CD4-positive, alpha-beta T cell treated with Interleukin-1 beta for 1 hour (primary cell): ENCODE measurements at places on chromosomes 11 and 22.

DNA sequence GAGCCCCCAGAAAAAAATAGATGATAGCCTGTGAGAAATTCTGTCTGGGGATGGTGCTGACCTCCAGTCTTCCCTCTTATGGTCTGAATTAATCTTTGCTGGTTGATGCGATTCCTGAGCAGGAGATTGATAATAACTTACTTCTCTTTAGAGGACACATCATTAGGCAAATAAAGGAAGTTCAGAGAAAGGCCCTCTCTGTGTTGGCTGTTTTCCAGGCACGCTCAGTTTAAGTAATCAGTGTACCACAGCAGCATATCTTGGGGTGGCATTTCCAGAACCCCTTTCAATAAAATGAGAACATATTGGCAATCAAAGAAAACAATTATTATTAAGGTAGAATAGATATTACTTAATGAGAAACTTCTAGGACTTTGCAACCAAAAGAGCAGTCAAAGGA, 1129.3 kb upstream of the RAG2 start:
- no peak for DNase-seq

DNA sequence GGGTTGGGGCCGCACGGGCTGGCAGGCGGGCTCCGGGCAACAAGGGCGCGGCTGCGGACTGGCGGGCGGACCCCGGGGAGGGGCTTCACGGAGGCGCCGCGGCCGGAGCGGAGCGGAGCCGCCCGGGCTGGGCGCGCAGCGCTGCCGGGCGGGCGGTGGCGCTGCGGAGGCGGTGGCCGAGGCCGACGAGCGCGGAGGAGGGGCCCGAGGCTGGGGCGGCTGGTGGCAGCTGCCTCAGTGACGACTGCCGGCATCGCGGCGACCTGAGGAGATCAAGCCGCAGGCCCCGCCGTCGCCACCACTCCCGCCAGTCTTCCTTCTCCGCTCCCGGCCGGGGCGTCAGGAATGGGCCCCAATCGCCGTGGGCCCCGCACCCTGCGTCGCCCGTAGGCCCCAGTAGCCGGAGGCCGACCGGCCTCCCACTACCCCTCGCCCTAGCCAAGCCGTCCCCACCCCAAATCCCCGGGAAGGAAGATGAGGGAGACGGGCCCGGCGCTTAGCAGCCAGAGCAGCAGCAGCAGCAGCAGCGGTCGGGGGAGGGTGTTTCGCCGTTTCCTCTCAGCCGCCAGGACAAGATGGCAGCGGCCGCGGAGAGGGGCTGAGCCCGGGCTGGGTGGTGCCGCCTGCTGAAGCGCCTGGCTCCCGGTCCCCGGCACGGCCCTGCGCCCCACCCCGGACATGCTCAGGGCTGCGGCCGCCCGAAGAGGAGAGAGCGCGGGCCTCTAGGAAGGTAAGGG, at the start of gene HIPK3:
TSS of gene HIPK3 (plus strand) at position 222 of the 737 bp plus-strand sequence.
- DNase-seq = peak; percentile 80

DNA sequence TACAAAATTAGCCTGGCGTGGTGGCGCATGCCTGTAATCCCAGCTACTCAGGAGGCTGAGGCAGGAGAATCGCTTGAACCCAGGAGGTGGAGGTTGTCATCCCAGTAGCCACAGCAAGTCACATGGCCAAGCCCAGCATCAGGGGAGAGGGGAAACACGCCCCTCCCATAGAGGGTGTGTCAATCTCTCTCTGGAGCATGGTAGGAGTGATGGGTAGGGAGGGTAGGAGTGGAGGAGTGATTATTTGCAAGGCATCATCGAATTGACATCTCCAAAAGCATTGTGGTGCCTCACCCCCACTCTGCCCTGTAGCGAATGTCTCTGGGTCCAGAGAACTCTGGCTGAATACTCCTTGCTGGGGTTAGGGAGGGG, 6.1 kb upstream of the SSTR3 start:
- DNase-seq = no peak

GRCh38 chr11:9512370-9513019, 51.7 kb downstream of the ZNF143 start:
- no peak for DNase-seq

- no peak for DNase-seq
Observed at GRCh38 chr11:112467721-112468120, 207.1 kb upstream of the PLET1 start.
